Small intestine (tissue), 16 donors: ENCODE measurements at places on chromosomes 12 and 14.

- no peak overlapping the region for H3K4me3 ChIP-seq
- no peaks in the 10 kb centered on the region for H3K4me1 ChIP-seq
- no peak overlapping the region for H3K27ac ChIP-seq
- DNase-seq = no peak
- H3K36me3 ChIP-seq = no peaks in the 10 kb centered on the region
These were observed 3.4 kb upstream of the MYL2 start for GRCh38 chr12:110923692-110924334.

DNA sequence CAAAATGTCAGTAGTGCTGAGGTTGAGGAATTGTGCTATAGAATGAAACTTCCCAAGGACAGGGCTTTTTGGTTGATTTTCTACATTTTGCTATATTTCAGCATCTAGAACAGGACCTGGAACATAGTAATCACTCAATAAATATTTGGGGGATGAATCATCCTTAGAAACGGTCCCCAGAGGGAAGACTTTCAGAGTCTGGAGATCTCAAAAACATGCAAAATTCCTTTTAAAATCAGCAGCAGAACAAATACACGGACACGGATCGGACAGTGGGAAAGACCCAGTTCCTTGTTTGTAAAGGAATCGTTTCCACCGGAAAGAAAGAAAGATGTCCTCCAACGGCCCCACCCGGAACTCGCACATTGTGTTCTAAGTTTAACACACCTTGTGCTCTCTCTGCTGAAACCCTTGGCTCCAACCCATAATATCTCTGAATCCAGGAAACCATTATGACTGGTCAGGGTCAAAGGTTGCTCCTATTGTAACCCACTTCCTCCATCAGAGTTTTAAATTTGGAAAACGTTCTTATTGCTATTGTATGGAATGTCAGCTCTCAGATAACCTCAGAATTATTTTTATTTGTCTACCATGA lies 617.2 kb downstream of the MED13L start:
- DNase-seq = peak; percentile 45
- H3K4me3 ChIP-seq = no peak overlapping the region
- no peaks in the 10 kb centered on the region for H3K27me3 ChIP-seq
- peak overlapping the region; percentile 72 for H3K27ac ChIP-seq

DNA sequence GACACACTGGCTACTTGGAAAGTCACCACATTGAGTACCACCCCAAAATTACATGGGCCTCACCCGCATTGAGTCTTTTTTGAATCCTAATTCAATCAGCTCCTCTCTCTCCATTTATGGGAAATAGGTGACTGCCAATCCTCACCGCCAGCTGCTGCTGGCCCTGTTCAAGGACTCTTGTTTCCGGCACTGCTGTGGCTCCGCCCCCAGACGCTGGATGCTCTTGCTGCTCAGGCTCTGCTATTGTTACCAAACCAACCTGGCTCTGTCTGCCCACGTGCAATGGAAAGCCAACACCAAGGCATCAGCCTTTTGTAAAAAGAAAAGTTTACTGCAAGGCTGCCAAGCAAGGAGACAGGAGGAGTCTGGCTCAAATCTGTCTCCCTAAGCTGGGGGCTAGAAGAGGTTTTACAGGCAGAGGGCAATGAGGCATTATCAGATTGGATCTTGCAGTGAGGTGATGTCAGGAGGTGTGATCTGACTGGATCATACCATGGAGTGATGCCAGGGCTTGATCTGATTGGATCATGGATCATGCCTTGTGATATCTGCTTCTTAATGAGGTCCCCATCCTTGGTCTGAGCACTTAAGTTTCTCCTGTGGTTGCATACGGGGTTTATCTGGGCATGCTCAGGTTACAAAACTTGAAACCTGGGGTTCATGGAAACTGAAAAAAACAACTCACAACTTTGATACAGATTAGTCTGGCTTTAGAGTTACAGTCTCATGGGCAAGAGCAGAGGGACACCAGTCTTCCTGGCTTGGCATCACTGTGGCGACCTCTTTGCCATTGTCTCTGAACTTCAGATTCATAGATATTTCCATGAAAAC lies 117.1 kb upstream of the SLC35F4 start:
- no peaks in the 10 kb centered on the region for H3K4me1 ChIP-seq
- H3K27ac ChIP-seq = no peak overlapping the region
- H3K36me3 ChIP-seq = no peaks in the 10 kb centered on the region
- H3K4me3 ChIP-seq = no peak overlapping the region

GRCh38 chr14:65958664-65959562 lies 527.3 kb upstream of the CCDC196 start:
- no peak overlapping the region for H3K4me3 ChIP-seq
- H3K27ac ChIP-seq = no peak overlapping the region
- H3K4me1 ChIP-seq = no peaks in the 10 kb centered on the region

DNA sequence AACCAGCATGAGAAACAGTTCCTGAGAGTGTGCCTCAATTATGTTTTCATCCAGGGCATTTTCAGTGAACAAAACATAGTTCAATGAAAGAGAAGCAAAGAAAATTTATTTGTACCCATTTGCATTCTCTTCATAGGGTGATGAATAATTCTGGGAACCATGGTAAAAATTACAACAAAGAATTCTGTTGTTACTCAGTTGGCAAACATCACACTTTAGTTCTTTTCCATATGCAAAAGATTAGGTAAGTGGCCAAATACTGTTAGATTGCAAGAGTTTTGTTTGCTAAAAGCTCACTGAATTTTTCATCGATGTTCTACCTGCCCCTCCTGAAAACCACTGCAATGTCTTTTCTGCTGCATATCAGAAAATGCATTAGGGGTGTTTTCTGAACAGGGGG lies 132.4 kb upstream of the RGS6 start:
- H3K27ac ChIP-seq = no peak overlapping the region
- no peak for DNase-seq
- no peaks in the 10 kb centered on the region for H3K36me3 ChIP-seq
- no peaks in the 10 kb centered on the region for H3K4me1 ChIP-seq

DNA sequence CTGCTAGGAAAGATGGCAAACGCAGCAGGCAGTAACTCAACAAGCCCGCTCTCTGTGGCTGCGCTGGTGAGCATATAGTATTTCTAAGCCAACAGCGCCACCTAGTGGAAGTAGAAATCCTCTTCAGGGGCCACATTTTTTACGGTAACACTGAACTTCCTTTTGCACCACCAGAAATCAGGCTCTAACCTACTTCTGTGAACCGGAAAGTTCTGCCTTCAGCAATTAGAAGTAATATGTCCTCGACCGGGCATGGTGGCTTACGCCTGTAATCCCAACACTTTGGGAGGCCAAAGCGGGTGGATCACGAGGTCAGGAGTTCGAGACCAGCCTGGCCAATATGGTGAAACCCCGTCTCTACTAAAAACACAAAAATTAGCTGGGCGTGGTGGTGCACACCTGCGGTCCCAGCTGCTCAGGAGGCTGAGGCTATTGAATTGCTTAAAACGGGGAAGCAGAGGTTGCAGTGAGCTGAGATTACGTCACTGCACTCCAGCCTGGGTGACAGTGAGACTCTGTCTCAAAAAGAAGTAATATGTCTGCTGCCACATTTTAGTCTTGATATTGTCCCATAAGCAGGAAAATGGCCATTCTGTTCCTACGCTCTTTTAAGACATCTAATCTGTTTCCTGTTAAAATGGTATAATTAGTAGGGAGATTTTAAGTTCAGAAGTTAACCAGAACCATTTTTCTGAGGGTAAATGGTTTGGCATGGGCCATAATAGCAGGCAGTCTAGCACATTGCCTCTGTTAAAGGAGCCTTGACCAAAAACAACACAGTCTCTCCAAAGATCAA lies 26.8 kb downstream of the APOBEC1 start:
- peaks cover 3% of the 10 kb centered on the region for H3K4me1 ChIP-seq
- no peaks in the 10 kb centered on the region for H3K36me3 ChIP-seq
- DNase-seq = peak; percentile 88
- H3K27me3 ChIP-seq = no peaks in the 10 kb centered on the region

GRCh38 chr14:79652513-79653307 lies 558.6 kb downstream of the DIO2 start:
- no peaks in the 10 kb centered on the region for H3K4me1 ChIP-seq
- H3K36me3 ChIP-seq = no peaks in the 10 kb centered on the region
- H3K27me3 ChIP-seq = no peaks in the 10 kb centered on the region
- no peak overlapping the region for H3K27ac ChIP-seq
- DNase-seq = no peak
- H3K4me3 ChIP-seq = no peak overlapping the region

GRCh38 chr12:76299536-76300296 lies 48.5 kb downstream of the BBS10 start:
- DNase-seq = no peak
- no peak overlapping the region for H3K27ac ChIP-seq
- H3K4me1 ChIP-seq = no peaks in the 10 kb centered on the region

DNA sequence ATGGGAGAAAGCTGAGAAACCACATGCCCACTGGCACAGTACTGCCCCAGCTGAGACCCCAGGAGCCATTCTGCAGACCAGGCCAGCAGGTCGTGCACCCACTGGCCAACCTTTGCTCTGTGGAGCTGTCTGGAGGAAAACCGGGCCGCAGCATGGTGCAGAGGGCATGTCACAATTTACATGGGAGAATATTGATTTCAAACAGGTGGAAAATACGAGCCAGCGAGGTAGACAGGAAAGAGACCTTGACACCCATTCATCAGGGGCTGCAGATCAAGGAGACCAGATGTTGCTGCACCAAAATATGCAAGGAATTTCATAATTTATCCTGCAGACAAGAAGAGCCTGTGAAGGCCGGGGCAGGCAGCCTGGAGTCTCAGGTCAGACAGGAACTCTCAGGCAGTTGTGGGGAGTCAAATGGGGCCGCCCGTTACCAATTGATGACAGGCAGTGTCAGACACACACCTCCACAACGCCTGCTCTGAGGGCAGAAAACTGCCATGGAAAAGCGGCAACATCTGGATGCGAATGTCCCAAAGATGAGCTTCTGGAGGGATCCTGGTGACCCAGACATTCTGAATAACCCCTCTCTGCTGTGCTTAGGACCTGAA lies 74.6 kb upstream of the BCL11B start:
- no peak overlapping the region for H3K4me3 ChIP-seq
- H3K27ac ChIP-seq = no peak overlapping the region
- no peaks in the 10 kb centered on the region for H3K4me1 ChIP-seq
- H3K36me3 ChIP-seq = no peaks in the 10 kb centered on the region
- peaks cover 2% of the 10 kb centered on the region for H3K27me3 ChIP-seq

- no peak overlapping the region for H3K4me3 ChIP-seq
- no peaks in the 10 kb centered on the region for H3K27me3 ChIP-seq
- no peak overlapping the region for H3K27ac ChIP-seq
These were observed 59.5 kb downstream of the SLC4A8 start for GRCh38 chr12:51484119-51484518.

GRCh38 chr12:7073946-7074345 lies 13.4 kb downstream of the C1S start:
- H3K27me3 ChIP-seq = peaks cover 4% of the 10 kb centered on the region
- H3K27ac ChIP-seq = no peak overlapping the region
- H3K4me1 ChIP-seq = no peaks in the 10 kb centered on the region
- no peak for DNase-seq
- no peak overlapping the region for H3K4me3 ChIP-seq
- no peaks in the 10 kb centered on the region for H3K36me3 ChIP-seq

GRCh38 chr14:100404419-100404818 lies 81.3 kb downstream of the SLC25A47 start:
- peak overlapping the region; percentile 80 for H3K27ac ChIP-seq
- DNase-seq = no peak
- H3K27me3 ChIP-seq = no peaks in the 10 kb centered on the region
- H3K36me3 ChIP-seq = peaks cover 7% of the 10 kb centered on the region
- no peak overlapping the region for H3K4me3 ChIP-seq

DNA sequence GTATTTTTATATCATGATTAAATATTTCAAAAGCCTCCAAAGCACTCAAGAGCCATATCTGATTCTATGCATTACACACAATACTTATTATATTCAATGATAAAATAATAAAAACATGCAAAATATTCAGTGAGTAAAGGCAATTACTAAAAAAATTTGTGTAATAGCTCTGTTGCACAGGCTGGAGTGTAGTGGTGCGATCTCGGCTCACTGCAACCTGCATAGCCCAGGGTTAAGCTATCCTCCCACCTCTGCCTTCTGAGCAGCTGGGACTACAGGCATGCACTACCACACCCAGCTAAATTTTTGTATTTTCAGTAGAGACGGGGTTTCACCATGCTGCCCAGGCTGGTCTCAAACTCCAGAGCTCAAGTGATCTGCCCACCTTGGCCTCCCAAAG lies 45.4 kb downstream of the SBNO1 start:
- H3K27ac ChIP-seq = no peak overlapping the region
- H3K4me1 ChIP-seq = no peaks in the 10 kb centered on the region
- no peak overlapping the region for H3K4me3 ChIP-seq
- H3K27me3 ChIP-seq = no peaks in the 10 kb centered on the region
- peaks cover 59% of the 10 kb centered on the region for H3K36me3 ChIP-seq

DNA sequence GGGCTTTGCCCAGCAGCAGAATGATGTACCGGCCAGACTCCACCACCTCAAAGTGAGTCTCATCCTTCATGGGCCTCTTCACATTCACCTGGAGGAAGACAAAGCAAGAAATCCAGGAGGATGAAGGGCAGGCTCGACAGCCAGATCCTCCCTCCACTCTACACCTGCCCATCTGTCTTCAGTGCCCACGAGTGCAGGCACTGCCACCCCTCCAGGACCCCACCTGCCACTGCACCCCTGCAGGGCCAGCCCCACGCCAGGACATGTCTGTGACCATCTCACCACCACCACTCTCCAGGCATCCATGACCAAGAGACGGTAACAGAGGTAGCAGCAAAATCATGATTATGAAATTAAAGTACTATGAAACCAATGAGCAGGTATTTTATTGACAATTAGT lies 84.3 kb upstream of the ANO2 start:
- DNase-seq = no peak
- H3K4me3 ChIP-seq = no peak overlapping the region
- H3K36me3 ChIP-seq = no peaks in the 10 kb centered on the region
- no peak overlapping the region for H3K27ac ChIP-seq

DNA sequence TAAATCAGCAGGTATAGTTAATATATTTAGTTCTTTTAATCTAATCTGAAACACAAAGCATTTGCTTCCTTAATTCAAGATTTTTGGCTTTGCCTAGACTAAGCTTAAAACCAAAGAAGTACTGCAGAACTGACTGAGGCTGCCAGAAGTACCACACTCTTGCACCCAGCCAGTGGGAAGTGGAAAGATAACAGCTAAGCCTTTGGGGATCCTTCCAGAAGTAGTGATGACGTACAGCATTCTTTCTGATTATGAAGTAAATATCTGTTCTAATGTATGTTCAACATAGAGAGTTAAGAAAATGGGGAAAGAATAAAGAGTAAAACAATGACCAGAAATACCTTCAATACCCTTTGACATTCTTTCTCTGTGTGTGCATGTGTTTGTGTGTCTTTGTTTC lies 19.3 kb downstream of the NTF3 start:
- no peak overlapping the region for H3K4me3 ChIP-seq
- no peak overlapping the region for H3K27ac ChIP-seq
- peaks cover 7% of the 10 kb centered on the region for H3K27me3 ChIP-seq
- no peaks in the 10 kb centered on the region for H3K4me1 ChIP-seq
- no peak for DNase-seq

- H3K4me1 ChIP-seq = peaks cover 2% of the 10 kb centered on the region
- H3K36me3 ChIP-seq = no peaks in the 10 kb centered on the region
- no peak overlapping the region for H3K4me3 ChIP-seq
- no peaks in the 10 kb centered on the region for H3K27me3 ChIP-seq
These were observed 12.1 kb downstream of the ETV6 start for GRCh38 chr12:11661491-11662089.

- H3K4me3 ChIP-seq = no peak overlapping the region
- DNase-seq = no peak
These were observed 6.1 kb downstream of the HOXC10 start for GRCh38 chr12:53991077-53991460.

- peaks cover 5% of the 10 kb centered on the region for H3K4me1 ChIP-seq
- no peaks in the 10 kb centered on the region for H3K36me3 ChIP-seq
- no peak overlapping the region for H3K27ac ChIP-seq
- no peak overlapping the region for H3K4me3 ChIP-seq
These were observed 20.5 kb upstream of the TMCC3 start for GRCh38 chr12:94670898-94671297.
